ENCODE measurements at places on chromosomes 12 and 14.

DNA sequence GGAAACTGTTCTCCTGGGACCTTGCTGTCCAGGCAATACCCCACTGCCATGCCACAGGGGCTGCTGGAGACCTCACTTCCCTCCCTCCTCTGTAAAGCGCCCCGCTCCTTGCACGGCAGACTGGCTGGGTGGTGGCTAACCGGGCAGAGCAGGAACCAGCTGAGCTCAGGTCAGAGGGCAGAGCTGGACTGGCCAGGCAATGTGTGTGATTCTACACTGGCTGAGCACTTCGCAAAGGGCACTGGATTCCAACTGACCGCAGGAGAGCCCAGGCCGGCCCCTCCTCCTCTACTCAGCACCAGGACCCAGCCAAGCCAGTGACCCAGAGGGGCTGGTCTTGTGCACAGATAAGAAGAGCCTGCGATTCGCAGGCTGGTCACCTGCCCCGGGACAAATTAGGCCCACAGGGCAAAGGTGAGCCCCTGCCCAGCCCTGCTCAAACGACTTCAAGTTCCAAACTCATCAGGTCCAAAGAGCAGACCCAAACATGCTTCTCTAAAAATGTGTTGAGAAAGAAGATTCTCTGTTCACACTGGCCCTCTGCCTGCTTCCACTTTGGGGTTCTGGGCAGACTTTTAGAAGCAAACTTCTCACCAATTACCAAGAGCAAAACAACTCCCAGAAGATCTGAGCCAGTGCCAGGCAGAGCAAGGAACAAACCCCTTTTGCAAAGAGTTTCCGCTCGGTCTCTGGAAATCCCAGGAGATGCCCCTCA, 54.9 kb upstream of the DIO3 start:
- no peak for DNase-seq

DNA sequence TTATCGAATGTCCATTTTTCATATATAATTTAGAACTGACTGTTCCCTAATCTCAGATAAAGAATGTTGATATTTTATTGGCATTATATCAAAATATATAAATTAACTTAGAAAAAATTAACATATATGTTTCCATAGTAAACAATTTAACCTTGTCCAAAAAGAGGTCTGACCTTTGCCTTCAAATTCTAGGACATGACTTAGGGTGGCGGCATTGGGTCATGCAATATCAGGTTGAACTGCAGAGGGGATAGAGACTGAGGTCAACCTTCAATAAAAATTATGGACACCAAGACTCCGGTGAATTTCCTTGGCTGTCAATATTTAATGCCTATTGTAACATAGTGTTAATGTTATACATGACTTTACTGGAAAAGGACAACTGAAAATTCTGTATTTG, 199.8 kb downstream of the RPL10L start:
- no peak for DNase-seq

- DNase-seq, result no peak
These were observed 94.3 kb downstream of the LRRC74A start for GRCh38 chr14:76920331-76921087.

- no peak for DNase-seq
These were observed 55.1 kb downstream of the PAWR start for GRCh38 chr12:79635676-79636075.

GRCh38 chr12:130870442-130871285, 1.2 kb upstream of the RAN start:
- DNase-seq, result peak; percentile 84

DNA sequence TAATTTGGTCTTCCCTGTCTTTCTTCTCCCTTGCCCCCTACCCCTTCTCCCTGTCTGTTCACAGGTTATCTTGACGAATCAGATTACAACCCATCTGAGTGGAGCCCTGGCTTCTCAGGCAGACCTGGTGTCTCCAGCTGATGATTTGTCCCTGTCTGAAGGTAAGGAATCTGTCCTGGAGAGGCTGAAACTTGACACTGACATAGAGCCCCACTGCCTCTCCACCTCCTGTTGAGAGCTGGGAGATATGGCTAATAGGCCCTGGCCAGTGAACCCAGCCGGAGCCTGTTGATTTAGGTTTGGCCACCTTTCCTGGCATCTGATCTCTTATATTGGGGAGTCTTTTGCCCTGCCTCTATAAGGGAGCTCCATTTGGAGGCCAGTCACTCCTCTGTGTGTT, 472.2 kb downstream of the RAD51B start:
- no peak for DNase-seq

DNA sequence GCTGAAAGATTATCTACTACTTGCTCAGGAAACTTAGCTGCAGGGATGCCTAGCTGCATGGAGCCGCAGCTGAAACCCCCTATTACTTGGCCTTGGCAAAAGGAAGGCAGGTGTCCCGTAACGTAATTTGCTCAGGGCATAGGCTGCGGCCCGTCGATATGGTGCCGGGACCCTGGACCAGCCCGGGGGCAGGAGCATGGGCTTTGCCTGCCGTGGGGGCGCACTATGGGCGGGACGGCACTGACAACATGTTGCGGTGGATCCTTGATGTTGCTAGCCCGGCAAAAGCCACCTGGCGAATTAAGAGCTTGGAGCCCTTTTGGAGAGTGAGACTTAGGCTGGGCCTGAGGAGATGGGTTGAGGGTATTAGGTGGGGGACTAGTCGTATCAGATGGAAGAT, 1551.2 kb downstream of the AACS start:
- no peak for DNase-seq

DNA sequence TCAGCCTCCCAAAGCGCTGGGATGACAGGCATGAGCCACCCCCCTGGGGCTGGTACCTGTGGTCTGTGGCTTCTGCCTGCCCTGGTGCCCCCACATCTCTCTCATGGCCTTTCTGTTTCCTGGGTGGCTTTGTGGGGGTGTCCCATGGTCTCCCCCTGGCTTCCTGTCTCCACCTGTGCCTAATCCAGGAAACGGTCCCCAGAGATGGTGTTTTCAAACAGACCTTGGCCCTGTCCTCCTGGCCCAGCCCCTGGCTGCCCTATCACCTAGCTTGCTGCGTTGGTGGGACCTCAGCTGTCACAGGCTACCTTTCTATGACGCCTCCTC, 18.1 kb downstream of the MEG3 start:
- no peak for DNase-seq

DNA sequence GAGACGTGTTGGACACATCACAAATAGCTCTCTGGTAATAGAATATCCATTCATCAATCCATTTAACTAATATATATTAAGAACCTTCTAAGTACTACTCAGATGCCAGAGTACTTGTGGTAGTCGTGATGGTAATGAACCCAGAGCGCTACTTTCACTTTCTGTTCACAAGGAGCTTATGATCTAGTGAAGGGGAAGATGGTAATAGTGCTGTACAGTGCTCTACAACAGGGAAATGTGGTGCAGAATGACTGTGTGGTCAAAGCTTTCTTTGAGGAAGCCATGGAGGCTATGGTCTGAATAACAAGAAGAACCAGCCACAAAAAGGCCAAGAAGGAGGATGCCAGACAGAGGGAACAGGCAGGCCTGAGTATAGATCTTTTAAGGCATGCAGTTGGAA, 212.0 kb downstream of the PTPRO start:
- DNase-seq, result no peak

- DNase-seq, result peak; percentile 94
These were observed 2.9 kb downstream of the SCNN1A start for GRCh38 chr12:6372403-6373003.

- peak; percentile 58 for DNase-seq
These were observed 1.2 kb downstream of the WNT5B start for GRCh38 chr12:1630133-1630826.

- no peak for DNase-seq
These were observed 607 bp downstream of the OS9 start for GRCh38 chr12:57694459-57695019.

- no peak for DNase-seq
These were observed 24.5 kb upstream of the KIF21A start for GRCh38 chr12:39467432-39467870.

GRCh38 chr12:106301611-106302321, 767 bp upstream of the TCP11L2 start:
- DNase-seq, result no peak

DNA sequence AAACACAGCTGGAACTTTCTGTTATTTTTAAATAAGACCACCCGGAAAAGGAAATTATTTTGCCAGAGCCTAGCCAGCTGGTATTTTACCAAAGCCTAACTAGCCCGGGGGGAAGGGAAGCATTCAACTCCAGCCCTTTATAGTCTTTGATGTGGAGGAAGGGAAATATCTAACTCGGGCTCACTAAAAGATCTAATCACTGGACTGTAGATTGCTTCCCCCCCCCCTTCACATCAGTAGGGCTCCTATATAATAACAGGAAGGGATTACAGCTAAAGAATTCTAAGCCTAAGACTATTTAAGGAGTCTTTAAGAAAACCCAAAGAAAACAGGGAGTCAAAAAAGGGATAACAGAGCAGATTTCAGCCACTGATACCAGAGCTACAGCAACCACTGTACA, 431.1 kb downstream of the KCNH5 start:
- DNase-seq, result no peak

GRCh38 chr12:111818340-111818739, 23.7 kb upstream of the MAPKAPK5 start:
- DNase-seq, result no peak
